ENCODE measurements at places on chromosomes 5 and 9. TPM values are rescaled to one million over a fixed set of nuclear protein-coding genes. Genes with fewer than 3 reads are reported as not detected.

Gene MBLAC2
- total RNA-seq: 3.7 TPM

Gene MLANA
- total RNA-seq: not detected

DNA sequence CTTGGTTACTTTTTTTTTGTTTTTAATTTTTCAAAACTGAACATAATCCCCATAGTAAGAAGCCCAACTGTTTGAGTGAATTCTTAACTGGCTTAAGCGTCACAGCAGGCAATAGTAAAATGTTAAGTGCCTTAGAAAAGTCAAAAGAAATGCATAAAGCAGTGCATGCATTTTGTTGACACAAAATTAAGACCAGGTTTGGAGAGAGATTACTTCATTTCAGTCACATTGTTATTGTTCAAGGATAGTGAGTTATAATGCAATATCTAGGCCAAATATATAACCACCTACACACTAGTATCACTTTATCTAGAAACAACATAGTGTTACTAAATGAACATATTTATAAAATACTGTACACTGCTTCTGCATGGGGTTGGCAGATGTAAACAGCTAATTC lies 116.9 kb upstream of the KLF9 start:
- no peak for DNase-seq

DNA sequence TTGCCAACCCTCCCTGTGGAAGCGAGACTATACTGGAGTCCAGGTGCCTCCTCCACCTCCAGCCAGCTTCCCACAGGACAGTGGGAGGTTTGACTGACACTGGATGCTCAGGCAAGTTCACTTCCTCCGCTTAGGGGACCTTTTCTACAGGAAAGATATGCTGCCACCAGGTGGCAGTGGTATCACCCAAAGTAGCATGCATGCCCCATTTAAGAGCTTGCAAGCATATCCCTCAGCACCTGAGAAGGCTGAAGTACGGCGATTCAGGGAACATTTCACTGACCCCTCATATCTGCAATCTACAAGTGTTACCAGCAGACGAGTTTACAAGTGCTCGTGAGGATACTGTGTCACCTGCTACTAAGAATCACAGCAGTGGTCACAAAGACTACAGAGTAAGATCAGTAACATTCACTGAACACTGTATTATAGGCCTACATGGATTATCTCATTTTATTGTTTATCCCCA lies 75.5 kb downstream of the KLHL3 start:
- no peak for DNase-seq

Gene TUSC1
- 15.7 TPM for total RNA-seq

Gene TICAM2
- total RNA-seq: 6.3 TPM

GRCh38 chr9:86488345-86488744 lies 134.1 kb upstream of the TUT7 start:
- no peak for DNase-seq

GRCh38 chr9:5976674-5977397 lies 38.6 kb downstream of the RANBP6 start:
- no peak for DNase-seq

DNA sequence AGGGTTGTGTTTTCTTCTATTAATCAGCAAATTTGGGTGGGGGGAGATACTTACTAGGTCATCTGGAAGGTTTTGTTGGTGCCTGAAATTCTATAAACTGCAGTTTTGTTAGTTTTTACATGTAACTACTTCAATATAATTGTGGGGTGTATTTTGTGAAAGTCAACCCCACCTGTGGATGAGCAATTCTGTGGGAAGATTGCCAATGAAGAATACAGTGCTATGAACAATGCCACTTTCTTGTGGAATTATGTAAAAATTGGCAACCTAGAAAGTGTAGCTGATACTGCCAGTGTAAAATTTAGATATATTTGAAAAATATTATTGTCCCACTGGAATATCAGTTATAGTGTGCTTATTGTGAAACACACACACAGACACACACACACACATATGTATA lies 80.7 kb downstream of the VCAN start:
- no peak for DNase-seq

Gene BTNL9
- total RNA-seq: 407 TPM

Gene SELENOP
- total RNA-seq: 807 TPM

DNA sequence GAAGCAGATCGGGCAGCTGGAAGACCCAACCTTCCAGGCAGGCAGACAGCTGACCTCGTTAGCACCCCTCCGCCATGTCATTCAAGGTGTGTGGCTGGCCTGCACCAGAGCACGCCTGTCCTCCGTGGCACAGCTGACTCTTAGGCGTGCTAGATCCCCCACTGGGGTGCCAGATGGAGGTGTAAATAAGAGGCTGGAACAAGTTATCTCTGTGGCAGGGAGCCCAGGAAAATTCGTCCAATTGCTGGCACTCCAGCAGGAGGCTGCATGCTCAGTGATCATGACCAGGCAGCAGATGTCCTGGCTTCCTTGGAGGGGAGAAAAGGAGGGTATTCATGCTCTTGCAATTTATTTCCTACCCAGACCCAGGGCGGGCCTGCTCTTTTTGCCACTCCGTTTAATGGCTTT lies 7.8 kb upstream of the ALDOB start:
- DNase-seq: no peak

Gene SPATA31E1
- total RNA-seq: not detected

Gene DAPK1
- 38.3 TPM for total RNA-seq

DNA sequence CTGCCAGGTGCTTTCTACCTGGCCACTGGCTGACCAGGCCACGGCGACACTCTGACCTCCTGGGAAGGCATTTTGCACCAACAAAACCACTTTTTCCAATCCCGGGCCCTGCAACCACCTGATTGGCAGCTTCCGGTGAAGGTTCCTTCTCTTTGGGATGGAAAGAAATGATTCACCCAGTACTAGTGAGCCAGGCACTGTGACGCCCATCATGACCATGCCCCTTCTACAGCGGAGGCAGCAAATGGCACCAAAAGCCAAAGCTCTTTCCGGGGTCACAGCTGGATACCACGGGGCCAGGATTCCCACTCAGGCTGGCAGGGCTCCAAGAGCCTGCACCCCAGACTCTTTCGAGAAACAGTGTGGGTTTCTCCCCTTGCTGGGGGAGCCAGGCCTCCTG lies 4.7 kb downstream of the NOTCH1 start:
- no peak for DNase-seq

GRCh38 chr9:132014218-132014805 lies 65.4 kb downstream of the MED27 start:
- no peak for DNase-seq

DNA sequence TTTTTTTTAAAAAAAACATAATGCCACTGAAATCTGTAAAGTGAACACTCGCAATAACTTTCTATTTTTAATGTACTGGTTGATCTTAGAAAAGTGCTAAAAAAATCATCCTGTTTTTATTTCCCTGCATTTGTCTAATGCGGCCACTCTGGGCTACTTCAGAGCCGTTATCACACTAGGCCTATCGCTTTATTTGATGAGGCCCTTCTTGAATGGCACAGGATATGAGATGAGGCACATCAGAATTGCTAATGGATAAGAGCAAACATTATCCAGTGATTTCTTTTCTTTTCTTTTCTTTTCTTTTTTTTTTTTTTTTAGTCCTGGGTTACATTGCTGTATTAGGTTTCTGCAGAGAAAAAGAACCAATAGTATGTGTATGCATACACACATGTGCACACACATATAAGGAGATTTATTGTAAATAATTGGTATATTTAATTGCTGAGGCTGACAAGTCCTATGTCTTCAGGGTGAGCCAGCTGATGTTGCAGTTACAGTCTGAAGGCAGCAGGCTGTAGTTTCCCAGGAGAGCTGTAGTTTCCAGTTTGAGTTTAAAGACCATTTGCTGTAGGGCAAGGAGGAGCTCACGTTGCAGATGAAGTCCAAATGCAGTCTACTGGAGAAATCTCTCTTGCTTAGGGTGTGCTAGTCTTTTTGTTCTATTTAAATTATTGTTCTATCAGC lies 391.7 kb downstream of the MED10 start:
- DNase-seq: no peak

- no peak for DNase-seq
These were observed 34.0 kb upstream of the HOMER1 start for GRCh38 chr5:79547982-79548381.

- DNase-seq: no peak
These were observed 143.2 kb upstream of the ANKH start for GRCh38 chr5:15014809-15015208.

Gene MYMK
- total RNA-seq: not detected

Gene SEMA5A
- total RNA-seq: 7.9 TPM

GRCh38 chr5:61884252-61884855 lies 421.7 kb upstream of the KIF2A start:
- no peak for DNase-seq

GRCh38 chr5:17290540-17290974 lies 73.1 kb downstream of the BASP1 start:
- no peak for DNase-seq

Gene PCDHAC2
- total RNA-seq: 1.1 TPM

DNA sequence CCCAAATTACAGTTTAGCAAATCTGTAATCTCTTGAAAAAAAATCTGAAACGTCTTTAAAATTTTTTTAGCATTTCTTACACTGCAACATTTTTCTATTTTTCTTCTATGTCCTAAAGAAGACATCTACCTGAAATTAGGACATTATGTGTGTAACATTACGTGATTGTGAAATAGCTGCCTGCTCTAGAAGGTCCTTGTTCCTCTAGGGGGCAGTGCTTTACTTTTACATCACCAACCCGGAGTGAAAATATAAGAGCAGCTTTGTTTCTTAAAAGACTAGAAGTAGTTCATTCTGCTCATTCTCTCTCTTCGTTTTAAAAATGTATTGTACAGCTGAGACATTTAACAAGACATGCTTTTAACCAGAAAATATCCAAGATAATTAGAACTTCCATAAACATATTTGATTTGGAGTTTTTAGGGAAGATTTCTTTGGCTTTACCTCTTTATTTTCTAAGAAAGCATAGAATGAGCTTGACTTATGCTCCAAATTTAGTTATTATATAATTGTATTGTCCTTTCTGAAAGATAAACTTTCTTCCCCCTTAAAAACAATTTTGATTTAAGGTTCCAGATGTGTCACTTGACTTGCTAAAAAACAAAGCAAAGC lies 48.1 kb upstream of the RIOK2 start:
- no peak for DNase-seq

DNA sequence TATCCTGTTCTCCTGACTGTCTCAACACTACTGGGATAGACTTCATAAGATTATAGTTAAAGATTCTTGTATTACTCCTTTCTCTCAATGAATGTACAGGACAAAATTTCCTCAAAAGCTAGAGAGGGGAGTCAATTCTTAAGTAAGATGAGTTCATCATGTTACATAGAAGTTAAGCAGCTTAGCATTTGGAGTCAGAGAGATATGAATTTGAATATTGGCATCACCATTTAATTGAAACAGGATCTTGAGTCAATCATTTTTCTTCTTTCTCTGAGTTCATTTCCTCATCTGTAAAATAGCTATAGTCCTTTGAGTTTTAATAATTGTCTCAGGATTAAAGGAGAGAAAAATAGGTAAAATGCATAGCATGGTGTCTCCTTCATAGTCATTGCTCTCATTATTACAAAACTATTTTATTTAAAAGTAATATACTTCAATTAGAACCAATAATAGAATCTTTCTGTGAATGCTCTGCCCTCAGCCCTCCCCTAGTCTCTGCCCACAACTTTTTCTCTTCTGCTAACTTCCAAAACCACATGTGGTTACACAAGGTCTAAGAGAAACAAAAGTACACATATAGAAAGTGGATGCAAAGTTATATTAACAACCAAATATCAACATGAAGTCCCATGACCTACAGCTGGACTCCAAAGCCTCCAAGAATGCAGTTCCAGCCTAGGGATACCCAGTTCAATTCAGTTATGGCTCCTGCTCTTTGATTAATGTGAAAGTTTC lies 265.6 kb downstream of the TLE1 start:
- DNase-seq: no peak

GRCh38 chr5:92641031-92641962 lies 939.7 kb downstream of the NR2F1-AS1 start:
- DNase-seq: no peak

Gene GPRIN1
- total RNA-seq: 1.3 TPM

Gene CTNNAL1
- 53.1 TPM for total RNA-seq
